ENCODE measurements at places on chromosomes 7 and 10. TPM values are rescaled to one million over a fixed set of nuclear protein-coding genes. Genes with fewer than 3 reads are reported as not detected.

The XPNPEP1 gene
- 96.3 TPM for polyA plus RNA-seq

The LRRD1 gene
- 2.7 TPM for polyA plus RNA-seq

The WASL gene
- 22.6 TPM for polyA plus RNA-seq

The HYAL4 gene
- polyA plus RNA-seq: 0.64 TPM

The TEX47 gene
- not detected for polyA plus RNA-seq

The NKX2-3 gene
- polyA plus RNA-seq: not detected

The RNLS gene
- 0.66 TPM for polyA plus RNA-seq

The PTPRN2 gene
- polyA plus RNA-seq: 45.5 TPM

The PKD1L1 gene
- 0.28 TPM for polyA plus RNA-seq

The VOPP1 gene
- 85.8 TPM for polyA plus RNA-seq

The PALD1 gene
- polyA plus RNA-seq: 0.98 TPM

The ZC3HAV1 gene
- 0.16 TPM for polyA plus RNA-seq

The GIMAP5 gene
- polyA plus RNA-seq: not detected

The IFIT2 gene
- 1.1 TPM for polyA plus RNA-seq

The GRM8 gene
- polyA plus RNA-seq: 1.5 TPM

The NPFFR1 gene
- polyA plus RNA-seq: not detected

The IGFBP3 gene
- 1.6 TPM for polyA plus RNA-seq

The CHCHD2 gene
- 380 TPM for polyA plus RNA-seq

The AOAH gene
- polyA plus RNA-seq: 0.76 TPM

The TWIST1 gene
- polyA plus RNA-seq: not detected

The SLC26A3 gene
- not detected for polyA plus RNA-seq

The VAX1 gene
- polyA plus RNA-seq: 0.70 TPM

The ING3 gene
- 19.7 TPM for polyA plus RNA-seq

The COL1A2 gene
- 2.3 TPM for polyA plus RNA-seq

The MSRB2 gene
- polyA plus RNA-seq: 15.3 TPM

The CALN1 gene
- 7.8 TPM for polyA plus RNA-seq

The INA gene
- polyA plus RNA-seq: 379 TPM

The MRC1 gene
- 0.12 TPM for polyA plus RNA-seq

The SUFU gene
- polyA plus RNA-seq: 4.8 TPM

The WDR91 gene
- polyA plus RNA-seq: 17.6 TPM

The STEAP4 gene
- not detected for polyA plus RNA-seq

The RNF148 gene
- not detected for polyA plus RNA-seq

The CLDN15 gene
- 10.9 TPM for polyA plus RNA-seq

The AGAP4 gene
- 44.1 TPM for polyA plus RNA-seq

The MMRN2 gene
- polyA plus RNA-seq: not detected

The GRIFIN gene
- polyA plus RNA-seq: not detected

The PLCE1 gene
- polyA plus RNA-seq: 0.22 TPM

All from neural cell (in vitro differentiated cells).